ENCODE measurements at places on chromosomes 5 and 9.

DNA sequence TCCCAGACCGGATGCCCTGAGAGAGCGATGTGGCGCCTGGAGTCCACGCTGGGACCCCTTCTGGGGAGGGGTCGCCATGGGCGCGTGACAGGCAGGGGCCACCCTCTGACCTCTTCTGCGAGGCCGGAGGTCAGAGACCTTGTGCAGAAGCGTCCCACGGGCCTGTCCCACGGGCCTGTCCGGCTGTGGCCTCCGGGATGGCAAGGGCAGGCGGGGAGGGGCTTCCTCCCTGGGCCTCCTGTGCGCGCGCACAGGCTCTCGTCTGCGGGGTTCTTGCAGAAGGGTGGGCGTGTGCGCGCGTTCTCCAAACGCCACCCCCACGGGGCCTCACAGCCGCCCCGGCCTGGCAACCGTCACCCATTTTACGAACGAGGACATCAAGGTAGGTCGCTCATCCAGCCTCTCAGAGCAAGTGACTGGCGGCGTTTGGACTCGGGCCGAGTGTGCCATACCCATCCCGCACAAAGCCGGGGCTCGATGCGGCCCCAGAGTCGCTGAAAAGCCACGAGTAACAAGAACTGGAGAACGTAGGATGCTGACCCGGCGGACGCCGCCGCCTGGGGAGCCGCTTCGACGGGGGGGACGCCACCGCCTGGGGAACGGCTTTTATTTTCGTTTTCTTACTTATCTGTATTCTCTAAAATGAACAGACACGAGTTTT, 897 bp downstream of the AHRR start:
- no peak for DNase-seq

- DNase-seq = no peak
Measured at GRCh38 chr9:94829380-94830070, 103.0 kb downstream of the AOPEP start.

DNA sequence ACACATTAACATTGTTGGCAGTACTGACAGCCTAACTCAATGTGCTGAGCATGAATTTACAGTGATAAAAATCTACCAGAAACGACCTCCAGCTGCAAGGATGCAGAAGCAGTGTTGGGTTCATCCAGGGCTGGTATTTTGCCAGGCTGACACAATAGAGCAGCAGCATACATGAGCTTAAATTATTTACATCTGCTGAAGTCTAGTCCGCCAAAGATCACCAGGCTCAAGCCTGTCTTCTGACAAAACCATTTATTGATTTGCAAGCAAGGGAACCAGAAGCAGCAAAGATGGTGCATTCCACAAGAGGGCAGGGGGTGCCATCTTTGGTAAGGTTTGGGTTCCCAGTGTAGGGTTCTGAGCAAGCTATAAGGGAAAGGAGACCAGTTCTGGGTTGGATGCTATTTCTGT, 8.7 kb upstream of the C5orf34 start:
- no peak for DNase-seq

DNA sequence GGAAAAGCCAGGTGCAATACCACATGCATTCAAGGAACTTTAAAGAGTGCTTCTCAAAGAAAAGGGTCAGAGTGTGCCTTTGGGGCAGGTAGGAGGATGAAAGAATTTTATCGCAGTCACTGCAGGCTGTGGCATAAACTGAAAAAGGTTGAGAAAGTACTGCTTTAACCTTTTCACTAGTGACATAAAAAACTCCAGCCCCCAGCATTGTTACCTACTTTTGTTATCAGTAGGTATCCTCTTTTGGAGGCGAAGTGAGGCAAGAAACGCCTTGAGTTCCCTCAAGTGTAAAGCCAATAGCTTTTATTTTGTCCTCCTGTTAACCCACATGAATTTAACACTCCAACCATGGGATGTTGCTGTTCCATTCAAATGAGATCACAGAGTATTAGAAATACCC, 64.7 kb upstream of the CHD1 start:
- no peak for DNase-seq

DNA sequence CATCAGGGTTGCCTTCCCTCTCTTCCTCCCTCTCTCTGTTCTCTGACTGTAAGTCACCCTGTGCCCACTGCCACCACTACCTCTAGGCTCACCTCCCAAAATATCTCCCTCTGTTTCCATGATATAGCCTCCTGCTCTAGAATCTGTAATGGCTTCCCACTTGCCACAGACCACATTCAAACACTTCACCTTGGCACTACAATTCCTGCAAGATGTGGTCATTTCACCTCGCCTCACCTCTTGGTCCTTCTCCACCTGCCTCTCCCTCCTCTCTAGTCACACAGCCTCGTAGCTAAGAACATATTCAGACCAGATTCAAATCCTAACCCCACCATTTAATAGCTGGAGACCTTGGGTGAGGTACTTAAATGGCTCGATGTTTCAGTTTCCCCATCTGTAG, 56.9 kb downstream of the SERINC5 start:
- DNase-seq = no peak

DNA sequence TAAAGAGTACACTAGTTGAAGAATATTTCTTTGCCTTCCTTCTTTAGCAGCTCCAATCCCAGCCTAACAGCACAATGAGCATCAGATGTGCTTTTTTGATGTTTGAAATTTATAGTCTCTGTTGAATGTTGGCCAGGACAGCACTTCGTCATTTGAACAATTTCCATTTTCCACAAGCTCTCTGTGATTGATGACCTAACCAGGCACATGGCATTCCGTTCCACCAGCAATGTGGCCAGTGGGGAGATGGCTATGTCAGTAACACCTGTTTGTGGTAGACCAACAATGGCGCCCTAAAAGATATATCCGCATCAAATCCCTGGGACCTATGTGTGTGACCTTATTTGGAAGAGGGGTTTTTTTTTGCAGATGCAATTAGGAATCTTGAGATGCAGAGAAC, 66.8 kb downstream of the PALM2AKAP2 start:
- DNase-seq = no peak
